ENCODE measurements at places on chromosomes 5 and 9. TPM values are rescaled to one million over a fixed set of nuclear protein-coding genes. Genes with fewer than 3 reads are reported as not detected.

Gene MAPK9
- 22.8 TPM for total RNA-seq

GRCh38 chr5:553874-554273 lies 29.6 kb upstream of the SLC9A3 start:
- DNase-seq = no peak

- DNase-seq = no peak
These were observed 146.4 kb upstream of the PPP1R26 start for GRCh38 chr9:135332979-135333748.

DNA sequence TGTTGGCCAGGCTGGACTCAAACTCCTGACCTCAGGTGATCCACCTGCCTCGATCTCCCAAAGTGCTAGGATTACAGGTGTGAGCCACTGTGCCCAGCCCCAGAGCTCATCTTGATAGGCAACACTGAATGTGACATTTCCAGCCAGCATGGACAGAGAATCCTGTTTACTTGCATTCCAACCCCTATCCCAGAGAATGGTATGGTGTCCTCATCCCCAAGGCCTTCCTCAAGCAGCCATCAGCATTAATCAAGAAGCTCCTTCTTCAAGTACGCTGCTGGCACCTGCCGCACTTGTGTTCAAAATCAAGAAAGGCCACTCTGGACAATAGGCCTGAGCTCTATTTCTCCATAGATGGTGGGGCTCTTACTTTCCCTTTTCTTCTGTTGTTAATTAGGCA lies 40.2 kb downstream of the STARD4 start:
- no peak for DNase-seq

DNA sequence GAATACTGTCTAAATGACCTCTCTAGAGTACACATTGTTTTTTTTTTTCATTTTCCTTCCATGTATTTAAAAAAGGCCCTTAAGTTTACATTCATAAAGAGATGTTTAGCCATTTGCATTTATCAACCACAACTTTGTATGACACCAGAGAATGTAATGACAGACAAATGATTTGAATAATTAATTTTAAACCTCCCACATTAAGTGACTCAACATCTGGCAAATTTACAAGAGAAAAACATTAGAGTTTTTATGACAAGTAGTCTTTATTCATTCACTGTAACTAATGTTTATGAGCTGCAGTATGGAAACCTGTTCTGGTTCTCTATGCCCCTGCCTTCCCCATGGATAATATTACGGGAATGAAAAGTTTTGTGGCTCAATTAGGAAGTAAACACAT lies 1093.8 kb upstream of the CDH9 start:
- DNase-seq = no peak

DNA sequence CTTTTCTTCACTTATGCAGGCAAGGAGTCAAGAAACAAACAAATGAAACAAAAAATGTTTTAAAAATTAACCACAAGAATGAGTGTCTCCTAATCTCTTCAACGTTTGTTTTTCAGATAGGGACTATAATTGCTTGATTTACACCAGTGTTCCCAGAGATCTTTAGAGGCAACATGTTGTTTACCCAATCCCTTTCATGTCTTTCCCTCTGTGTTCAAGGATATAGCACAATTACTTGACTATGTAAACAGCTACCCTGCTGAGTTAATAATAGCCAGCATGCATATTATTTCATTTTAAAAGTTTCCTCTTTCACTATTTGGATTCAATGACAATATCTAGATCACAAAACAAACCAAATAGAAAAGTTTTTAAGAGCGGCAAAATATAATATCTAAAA lies 25.1 kb upstream of the SHISAL2B start:
- DNase-seq = no peak

DNA sequence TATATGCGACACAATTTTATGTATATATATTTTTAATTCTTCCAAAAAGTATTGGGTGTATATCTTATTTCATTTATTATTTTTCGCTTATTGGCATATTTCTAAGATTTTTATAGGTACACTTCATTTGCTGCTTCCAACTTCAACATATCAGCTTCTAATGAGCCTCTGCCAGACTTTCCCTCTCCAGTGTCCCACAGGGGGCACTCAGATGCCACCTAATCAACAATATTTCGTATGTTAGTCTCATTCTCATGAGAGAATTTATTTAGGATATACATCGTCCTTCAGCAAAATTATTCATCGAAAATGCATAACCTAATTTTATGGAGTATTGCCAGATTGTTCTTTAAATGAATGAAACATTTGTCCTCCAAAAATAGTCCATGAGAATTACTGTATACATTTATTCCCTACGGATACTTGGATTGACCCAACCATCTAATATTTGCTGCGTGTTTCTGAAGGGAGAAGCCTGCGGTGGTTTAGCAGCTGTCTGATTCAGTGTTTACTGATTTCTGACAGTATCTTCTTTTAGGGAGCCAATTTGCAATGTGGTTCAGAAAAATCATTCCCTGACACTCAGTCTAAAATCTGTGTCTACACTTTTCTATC lies 100.6 kb upstream of the SELENOP start:
- DNase-seq = no peak

DNA sequence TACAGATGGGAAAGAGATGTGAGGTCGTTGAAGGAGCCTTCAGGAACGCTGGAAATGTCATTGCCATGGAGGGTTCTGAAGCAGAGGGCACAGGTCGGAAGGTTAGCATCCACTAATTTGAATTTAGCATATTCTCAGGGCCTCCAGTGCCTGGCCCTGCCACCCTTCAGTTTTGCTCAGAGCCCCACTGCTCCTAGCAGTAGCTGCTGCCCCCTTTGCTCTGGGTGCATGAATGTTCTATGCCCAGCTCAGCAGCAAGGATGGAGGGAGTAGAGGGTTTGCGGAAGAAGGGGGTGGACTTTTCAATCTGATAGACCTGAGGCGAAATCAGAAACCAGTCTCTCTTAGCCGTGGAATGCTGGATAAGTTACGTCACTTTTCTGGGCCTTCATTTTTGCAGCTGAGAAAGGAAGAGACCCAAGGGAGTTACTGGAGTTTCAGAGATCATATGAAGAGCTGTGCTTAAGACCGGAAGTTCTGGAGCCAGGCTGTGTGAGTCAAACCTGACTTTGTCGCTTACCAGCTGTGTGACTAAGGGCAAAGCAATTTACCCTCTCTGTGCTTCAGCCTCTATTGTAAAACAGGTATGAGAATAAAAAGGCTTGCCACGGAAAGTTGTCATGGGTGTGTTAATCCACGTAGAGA lies 133.2 kb upstream of the PANK3 start:
- DNase-seq = no peak

DNA sequence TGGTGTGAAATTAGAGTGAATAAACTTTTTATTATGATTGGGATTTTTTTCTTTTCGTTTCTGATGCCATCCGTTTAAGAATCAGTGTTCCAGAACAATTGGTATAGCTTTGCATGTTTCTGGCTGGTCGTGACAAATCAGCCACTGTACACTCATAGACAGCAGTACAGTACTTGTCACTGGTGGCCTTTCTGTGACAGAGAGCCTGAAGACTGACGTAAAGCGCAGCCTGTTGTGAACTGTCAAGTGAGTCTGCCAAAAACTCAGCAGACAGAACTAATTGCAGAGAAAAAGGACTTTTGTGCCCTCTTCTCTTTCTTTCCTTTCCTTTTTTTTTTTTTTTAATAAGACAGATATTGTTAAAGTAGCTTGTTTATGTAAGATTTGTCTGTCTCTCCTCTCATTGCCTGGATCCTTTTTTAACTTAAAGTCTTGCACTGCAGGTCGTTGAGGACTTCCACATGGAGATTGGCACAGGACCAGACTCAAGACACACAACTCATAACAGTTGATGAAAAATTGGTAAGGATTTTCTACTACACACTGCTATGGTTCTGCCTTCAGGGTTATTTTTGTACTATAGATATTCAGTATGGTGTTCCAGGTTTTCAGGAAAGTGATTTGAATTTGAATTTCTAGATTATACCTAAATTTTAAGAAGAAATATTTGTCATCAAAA lies 42.7 kb downstream of the NDUFS4 start:
- DNase-seq = peak; percentile 23

Gene DMRTA1
- 1.3 TPM for total RNA-seq

Gene ST8SIA4
- 4.5 TPM for total RNA-seq

DNA sequence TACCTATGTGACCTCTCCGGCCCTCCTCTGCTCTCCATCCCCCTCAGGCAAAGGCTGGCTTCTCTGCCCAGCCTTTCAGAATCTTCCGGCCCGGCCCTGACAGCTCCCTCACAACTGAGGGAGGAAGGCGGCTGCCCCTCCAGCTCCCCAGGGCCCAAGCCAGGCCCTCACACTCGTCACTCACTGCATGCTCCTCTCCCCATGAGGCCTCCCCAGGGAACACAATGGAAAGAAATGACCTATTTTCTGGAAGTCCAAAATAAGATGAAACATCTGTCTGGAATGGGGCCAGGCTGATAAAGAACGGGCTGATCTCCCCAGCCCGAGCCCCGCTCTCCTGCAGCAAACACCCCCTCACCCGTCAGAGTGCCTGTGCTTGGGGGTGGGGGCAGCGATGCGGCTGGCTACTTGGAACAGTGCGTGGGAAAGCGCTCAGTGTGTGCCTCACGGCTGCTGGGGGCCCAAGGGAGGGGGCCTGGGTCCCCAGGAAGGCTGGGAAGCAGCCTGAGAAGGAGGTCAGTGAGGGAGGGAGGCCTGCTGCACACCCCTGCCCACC lies 11.3 kb downstream of the PDGFRB start:
- peak; percentile 45 for DNase-seq

DNA sequence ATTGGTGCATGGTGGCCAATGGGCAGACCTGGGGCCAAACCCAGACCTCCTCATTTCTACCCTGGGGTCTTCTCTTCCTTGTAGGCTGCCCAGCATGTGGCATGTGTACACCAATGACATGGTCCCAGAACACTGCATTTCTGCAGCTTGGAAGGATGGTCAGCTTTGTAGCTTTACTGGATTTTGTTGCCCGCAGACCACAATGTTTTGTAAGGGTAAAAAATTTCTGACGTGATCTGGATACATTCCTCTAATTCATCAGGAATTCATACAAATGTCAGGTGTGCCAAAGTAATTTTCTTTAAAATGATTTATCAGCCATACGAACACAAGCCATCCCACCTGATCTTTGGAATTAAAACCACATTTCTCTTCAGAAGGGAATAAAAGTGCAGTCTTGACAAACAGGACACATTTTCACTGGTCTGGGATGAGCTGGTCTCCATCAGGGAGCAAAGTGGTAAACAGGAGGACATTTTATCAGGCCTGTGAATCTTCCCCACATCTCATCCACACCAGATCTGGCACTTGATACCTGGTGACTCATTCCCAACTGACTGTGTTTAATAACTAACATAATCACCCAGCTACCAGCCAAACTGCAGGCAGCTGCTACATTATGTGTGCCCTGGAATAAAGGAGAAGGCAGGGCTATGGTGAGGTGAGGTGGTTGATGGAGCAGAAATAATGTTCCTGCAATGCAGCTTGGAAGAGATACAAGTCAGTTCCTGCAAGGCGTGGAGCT lies 103.9 kb downstream of the SPOCK1 start:
- peak; percentile 48 for DNase-seq

Data from gastrocnemius medialis (tissue), 4 donors.